C1 segment of cervical spinal cord (tissue), 14 donors: ENCODE measurements at places on chromosomes 6 and 20.

GRCh38 chr6:158498362-158498761 lies 61.5 kb upstream of the TMEM181 start:
- no peak for DNase-seq

GRCh38 chr6:159012201-159012600 lies 12.2 kb upstream of the RSPH3 start:
- DNase-seq, result no peak

GRCh38 chr6:12208190-12208589 lies 82.0 kb upstream of the EDN1 start:
- DNase-seq, result no peak

DNA sequence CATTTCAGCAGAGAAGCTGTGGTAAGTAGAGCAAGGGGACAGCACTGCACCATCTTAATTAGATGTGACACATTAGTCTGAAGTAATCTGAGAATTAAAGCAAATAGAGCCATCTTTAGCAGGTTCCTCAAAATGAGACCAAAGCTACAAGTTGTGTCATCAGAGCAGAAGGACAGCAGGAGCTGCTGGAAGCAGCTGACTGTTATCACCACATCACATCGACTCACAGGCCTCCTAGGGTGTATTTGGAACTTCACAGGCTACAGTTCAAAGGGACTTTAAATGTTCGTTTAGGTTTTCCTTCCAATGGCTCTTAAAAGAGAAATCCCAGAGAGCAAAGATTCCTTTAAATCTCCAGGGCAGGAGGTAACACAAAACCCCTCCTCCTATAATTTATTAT lies 69.5 kb downstream of the LCA5 start:
- no peak for DNase-seq

DNA sequence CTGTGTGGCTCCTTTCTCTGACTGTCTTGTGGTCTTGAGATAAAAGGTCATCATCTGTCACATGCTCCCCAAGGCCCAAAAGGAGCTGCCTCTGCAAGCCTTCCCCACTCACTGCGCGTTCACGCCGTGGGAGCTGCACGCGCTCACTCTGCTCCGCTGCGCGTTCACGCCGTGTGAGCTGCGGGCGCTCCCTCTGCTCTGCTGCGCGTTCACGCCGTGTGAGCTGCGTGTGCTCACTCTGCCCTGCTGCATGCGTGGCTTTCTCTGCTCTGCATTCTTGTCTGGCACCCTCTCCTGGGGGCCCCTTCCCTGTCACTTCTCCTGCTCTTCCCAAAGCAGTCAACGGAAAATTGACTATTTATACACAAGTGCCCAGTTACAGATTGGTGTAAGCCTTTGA lies 42.5 kb downstream of the PSMB1 start:
- no peak for DNase-seq

GRCh38 chr20:47272893-47273590 lies 83.5 kb downstream of the ZMYND8 start:
- DNase-seq, result peak; percentile 32

GRCh38 chr6:89840538-89840937 lies 10.9 kb downstream of the CASP8AP2 start:
- DNase-seq, result no peak

DNA sequence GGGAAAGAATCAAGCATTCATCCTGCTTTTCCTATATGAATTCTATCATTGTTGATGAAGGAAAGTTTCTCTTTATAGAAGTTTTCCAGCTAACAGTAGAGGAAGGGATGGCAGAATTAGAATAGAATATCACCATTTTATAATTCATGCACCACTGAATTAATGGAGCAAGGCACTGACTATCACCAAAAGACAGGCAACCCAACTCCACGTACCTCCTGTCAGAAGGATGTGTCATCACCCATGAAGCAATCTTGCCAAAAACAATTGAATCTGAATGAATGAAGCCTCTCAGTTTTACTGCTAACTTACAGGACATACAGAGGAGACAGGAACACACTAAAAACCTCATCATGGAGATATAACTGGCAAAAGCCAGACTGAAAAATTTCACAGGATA lies 122.4 kb downstream of the NFATC2 start:
- no peak for DNase-seq

DNA sequence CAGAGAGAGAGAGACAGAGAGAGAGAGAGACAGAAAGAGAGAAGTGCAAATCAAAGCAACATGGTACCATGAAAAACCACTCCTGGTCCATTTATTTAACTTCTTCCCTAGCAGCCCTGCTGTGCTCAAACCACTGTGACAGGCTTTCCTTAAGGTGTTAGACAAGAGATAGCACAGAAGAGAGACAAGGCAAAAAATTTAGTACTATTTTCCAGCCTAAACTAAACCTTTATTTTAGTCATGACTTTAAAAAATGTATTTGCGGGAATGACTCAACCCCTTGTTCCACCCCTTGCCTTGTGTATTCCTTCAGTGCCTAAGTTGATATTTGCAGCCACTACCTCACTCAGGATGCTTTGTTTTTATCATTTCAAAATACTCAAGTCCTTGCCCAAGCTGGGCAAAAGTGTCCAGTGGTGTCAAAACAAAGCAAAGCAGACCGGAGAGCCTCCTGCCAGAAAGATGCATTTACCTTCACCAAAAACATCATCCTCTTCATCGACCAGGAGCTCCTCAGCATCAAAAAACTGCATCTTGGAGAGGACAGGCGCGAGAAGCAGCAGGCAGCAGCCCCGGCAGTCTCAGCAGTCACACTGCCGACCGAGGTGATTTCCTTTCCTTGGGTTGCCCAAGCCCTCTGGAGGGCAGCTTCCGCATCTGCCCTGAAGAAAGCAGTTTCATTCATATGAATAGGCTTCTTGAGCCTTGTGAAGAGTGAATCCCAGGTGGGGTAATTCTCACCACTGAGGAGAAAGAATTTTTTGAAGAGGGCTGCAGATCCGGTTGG lies at the start of gene RIPOR2:
Gene RIPOR2 (minus strand): TSS at position 595 of the 787 bp plus-strand sequence. CDS start 62 bp downstream, at position 533.
- DNase-seq, result no peak

DNA sequence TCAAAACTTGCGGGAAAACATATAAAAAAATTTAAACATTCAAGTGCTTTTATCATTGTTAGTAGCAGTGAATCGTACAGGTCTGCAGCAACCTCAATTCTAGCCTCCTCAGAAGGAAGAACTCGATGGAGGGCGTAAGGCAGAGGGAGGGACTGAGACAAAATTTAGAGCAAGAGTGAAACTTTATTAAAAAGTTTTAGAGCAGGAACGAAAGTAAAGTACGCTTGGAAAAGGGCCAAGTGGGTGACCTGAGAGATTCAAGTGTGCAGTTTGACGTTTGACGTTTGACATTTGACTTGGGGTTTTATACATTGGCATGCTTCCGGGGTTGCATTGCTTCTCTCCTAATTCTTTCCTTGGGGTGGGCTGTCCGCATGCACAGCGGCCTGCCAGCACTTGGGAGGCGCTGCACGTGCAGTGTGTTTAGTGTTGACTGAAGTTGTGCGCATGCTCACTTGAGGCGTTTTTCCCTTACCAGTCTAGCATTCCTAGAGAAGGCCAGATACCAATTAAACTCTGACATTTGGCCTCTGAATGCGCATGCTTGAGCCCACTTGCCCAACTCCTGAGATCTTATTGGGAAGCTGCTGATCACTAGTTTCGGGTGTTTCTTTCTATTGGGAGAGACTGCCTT lies 82.6 kb downstream of the TBX18 start:
- no peak for DNase-seq

GRCh38 chr6:159085396-159085895 lies 40.7 kb upstream of the TAGAP start:
- DNase-seq, result no peak

GRCh38 chr6:124694139-124694705 lies 268.0 kb upstream of the RNF217 start:
- no peak for DNase-seq

DNA sequence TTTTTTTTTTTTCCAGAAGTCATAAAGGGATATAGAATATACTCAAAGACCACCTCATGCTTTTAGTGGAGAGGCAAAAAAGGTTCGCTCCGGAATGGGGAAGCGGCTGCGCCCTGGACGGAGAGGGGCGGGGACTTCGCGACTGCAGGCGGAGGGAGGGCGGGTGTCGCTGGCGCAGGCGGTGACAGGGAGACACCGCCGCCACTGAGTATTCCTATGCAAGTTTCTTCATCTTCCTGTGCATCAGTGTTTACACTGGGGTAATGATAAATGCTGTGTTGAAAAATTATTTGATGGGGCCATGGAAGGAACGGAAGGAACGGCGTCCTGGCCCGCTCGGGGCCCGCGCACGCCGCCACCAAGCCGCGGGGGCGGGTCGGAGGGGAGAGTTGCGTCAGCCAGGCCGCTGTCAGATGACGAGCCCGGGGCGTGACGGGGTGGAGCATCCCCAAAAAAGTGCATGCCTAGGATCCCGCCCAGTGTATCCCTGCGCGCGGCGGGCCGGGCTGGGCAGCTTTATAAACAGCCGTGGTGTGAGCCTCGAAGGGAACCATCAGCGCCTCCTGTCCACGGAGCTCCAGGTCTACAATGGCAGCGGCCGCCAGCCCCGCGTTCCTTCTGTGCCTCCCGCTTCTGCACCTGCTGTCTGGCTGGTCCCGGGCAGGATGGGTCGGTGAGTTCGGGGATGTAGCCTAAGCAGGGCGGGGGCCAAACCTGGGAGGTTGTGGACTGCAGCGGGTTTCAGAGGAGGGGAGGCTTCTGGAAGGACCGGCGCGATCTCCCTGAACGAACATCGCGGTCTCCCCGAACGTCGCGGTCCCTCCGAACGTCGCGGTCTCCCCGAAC lies at the start of gene ULBP1:
Gene ULBP1 (plus strand): TSS at position 482 of the 846 bp plus-strand sequence. CDS start 107 bp downstream, at position 589.
- DNase-seq, result peak; percentile 43

DNA sequence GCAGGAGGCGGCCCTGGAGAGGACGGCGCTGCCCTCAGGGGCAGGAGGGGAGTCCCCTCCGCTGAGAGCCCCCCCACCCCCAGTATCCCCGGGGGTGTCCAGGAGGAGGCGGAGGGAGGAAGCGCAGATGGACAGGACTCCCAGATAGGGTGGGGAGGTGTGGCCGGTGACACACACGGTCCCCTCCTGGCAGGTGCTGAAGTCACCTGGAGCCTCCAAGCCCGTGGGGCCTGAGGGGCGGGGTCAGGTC lies 1.4 kb downstream of the STMN3 start:
- DNase-seq, result no peak

DNA sequence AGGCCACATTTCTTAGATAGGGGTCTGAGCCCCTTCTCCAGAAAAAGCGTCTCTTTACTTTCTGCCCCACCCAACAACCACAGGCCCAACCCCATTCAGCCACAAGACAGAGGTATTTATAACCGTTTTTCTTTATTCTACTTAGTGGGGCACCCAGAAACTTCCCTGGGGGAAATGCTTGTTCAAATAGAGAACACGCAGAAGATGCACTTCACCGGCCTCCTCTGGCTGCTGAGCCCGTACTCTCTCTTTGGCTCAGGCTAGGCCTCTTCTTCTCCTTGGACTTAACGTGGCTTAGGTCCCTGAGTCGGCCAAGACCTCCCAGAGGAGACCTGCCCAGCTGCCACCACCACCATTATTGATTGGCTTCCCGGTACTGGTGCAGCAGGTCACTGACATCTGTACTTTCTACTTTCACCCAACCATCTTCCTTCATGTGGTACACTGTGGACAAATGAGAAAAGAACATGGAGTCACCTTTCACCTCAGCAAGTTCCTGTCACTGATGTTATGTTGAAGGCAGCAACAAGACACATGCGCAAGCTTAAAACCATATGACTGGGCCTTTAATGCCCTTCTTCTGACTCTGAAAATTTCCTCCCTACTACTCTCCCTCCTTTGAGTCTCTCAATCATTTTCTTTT lies 2.2 kb upstream of the TAP2 start:
- DNase-seq, result no peak

- DNase-seq, result no peak
These were observed 11.2 kb downstream of the SLC24A3 start for GRCh38 chr20:19223640-19224039.

- peak; percentile 29 for DNase-seq
These were observed 87.5 kb downstream of the CRYBG1 start for GRCh38 chr6:106448000-106448426.
